ENCODE measurements at places on chromosomes 1 and 21.
A peak's percentile ranks its signal among the peaks of the same experiment; 100 is the strongest.

- DNase-seq = no peak
Observed at GRCh38 chr1:168293356-168293755, 12.7 kb downstream of the TBX19 start.

- no peak for DNase-seq
Observed at GRCh38 chr1:225446595-225446960, 18.7 kb upstream of the LBR start.

DNA sequence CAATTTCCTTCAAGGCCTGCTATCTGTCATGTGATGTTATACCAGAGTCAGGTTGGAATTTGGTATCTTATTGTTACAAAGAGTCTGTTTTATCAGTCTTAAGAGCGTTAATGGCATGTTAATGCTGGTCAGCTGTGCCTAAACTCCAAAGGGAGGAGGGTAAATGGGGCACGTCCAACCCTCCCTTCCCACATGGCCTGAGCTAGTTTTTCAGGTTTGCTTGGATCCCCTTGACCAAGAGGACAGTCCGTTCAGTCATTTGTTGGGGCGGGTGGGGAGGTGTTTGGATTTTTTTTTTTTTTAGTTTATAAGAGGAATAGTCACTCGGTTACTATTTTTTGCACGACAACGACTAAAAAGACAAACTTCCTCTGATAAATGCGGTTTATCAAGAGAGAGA, 63.8 kb upstream of the LYST start:
- DNase-seq = no peak

DNA sequence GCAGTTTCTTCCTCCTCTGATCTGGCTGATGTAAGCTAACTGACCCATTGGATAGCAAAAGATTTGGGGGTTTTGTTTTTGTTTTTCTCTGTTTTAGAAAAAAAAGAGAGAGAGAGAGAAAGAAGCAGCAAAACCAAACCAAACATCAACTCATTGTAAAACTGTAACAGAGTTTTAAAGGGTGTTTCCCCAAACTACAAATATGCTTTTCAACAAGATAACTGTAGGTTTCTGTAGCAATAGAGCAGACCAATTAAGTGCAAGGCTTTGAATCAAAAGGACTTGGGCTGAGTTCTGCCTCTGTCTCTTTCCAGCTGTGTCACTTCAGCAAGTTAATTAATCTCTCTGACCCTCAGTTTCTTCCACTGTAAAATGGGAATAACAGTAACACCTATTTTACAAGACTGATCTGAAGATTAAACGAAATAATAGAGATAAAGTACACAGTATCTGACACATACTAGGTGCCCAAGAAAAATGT, 44.5 kb downstream of the RRAGC start:
- no peak for DNase-seq

GRCh38 chr1:156356262-156356874, 12.6 kb upstream of the RHBG start:
- DNase-seq = no peak

GRCh38 chr21:15006594-15007230, 58.1 kb downstream of the NRIP1 start:
- DNase-seq = no peak

GRCh38 chr21:16072221-16072620, 342.4 kb downstream of the USP25 start:
- DNase-seq = no peak

GRCh38 chr1:184640505-184640904, 114.2 kb downstream of the EDEM3 start:
- DNase-seq = no peak

DNA sequence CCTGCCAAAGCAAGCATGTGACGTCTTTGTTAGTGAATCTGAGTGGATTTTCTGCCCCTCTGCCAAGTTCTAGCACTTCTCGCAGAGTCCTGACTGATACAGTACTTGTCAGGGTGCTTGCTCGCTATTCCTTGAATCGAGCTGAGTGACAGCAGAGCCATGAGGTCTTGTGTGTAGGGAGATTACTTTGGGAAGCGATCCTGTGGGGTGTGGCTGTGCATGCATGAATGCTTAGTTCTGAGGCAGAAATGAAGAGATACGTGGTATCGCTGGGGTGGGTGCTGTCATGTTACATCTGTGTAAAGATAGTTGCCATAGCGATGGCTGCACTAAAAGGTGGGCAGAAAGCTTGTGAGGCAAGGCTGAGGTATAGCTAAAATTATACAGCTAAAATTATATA, 19.3 kb upstream of the DNAJC28 start:
- DNase-seq = no peak

DNA sequence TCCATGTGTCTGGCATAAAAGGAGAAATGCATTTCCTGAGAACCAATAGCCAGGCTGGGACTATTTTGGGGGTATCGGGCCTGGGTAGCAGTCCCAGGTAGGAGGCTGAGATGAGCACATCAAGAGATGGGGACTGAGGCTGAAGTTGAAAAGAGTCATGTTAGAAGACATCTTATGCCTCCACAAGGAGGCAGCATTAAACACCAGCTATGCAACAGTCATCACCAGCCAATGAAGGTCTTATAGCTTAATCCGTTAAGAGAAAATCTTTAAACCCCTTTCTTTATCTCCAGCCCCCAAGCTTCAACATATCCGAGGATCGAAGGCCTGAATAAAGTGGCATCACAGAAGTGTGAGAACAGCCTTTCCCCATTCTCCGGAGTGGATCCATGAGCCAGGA, 640.7 kb upstream of the PTBP2 start:
- no peak for DNase-seq

- DNase-seq = peak; percentile 77
Observed at GRCh38 chr1:44808938-44809917, 905 bp downstream of the BTBD19 start.

GRCh38 chr1:63797056-63797726, 23.4 kb downstream of the ROR1 start:
- DNase-seq = no peak

DNA sequence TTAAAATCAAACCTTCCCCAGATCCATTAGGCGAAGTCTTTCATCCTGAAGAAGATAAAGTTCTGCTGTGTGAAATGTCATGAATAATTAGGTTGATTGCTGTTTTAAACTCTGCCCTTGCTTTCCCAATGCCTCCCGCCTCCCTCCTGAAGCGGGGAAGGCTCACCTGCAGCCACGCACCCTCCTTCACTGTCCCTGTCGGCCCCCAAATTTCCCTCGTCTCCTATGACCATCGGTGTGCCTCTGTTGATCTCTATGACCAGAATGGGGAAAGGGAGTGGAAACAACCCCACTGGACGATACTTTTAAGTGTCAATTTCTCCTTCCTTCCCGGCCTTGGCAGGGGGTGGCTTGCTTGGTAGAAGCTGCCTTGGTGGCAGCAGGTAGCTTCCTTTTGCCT, 35.1 kb downstream of the LHX4 start:
- no peak for DNase-seq

DNA sequence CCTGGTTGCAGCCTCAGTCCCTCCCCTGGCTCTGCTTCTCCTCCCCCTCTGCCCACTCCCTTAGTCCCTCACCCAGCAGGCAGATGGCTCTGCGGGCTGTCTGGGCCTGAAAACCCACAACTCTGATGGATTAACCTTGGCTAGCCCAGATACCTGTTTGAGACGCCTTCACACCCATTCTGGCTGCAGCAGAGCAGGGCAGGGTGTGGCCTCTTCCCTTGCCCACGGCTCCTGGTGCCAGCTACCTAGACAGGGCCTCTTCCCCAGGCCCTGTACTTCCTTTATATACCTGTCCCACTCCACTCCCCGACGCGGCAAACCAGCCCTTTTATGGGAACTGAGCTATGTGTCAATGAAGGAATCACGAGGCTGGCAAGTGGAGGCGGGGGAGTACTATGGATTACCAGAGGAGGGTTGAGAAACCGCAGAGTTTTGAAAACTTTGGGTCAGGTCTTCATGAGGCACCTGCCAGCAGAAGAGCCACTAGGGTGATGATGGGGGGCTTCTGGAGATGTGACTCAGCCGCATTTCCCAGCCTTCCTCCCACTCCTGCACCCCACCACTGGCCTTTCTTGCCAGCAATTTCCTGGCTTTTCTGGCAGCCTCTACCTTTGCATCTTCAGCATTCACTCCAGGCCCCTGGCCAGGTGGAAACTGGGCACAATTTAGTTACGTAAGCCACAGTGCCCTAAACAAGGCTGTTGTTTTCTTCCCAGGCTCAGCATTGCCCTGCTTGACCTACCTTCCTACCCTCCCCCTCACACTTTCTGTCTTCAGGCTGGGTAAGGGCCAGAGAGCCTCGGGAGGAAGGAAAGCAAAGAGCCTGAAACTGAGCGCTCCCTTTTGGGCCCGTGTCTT, at the start of gene CHI3L1:
Gene CHI3L1, minus strand, starts transcription at position 259 of the 858 bp plus-strand sequence. Its CDS starts 81 bp downstream, at position 178.
- no peak for DNase-seq

DNA sequence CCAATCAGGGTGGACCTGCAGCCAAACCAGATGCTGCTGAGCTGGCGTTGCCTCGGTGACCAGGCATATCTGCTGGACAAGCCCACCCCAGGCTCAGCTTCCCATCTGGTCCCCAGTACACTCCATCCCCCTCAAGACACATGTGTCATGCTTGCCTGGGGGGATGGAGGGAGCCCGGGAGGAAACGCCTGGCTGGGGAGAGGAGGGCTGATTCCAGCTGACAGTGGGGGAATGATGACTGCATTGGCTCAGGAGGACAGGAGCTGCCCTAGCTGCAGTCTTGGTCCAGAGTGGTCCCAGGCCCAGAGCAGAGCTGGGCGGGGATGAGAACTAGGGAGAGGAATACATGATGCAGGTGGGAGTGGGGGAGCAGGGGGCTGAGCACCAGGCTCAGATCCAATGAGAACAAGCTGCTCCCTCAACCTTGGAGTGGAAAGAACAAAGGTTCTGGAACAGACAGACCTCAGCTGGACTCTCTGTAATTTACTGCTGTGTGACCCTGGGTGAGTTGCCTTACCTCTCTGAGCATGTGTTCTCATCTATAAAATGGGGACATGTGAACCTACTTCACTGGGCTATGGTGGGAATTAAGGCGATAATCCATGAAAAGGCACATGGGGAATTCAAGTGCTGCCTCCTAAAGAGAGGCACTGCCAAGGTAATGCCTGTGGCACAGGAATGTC, 23.1 kb upstream of the ECE1 start:
- no peak for DNase-seq

GRCh38 chr21:41438425-41439113, 12.5 kb downstream of the MX1 start:
- no peak for DNase-seq

DNA sequence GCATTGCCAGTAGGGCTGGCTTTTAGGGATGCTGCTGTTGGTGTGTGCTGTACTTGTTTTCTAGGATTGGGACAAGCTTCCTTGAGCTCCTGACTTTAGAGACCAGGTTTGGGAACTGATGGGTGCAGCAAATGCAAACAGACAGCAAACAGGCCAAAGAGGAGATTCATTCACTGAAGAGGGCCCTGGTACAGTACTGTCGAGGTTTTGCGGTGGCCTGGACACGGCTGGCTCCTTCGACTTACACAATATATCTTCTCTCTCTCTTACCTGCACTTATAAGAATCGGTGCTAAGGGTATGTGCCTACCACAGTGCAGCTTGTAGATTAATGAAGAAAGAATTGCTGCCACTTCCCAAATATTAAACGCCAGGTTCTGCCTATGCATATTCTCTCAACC, 44.6 kb downstream of the ATP1A1 start:
- DNase-seq = no peak

DNA sequence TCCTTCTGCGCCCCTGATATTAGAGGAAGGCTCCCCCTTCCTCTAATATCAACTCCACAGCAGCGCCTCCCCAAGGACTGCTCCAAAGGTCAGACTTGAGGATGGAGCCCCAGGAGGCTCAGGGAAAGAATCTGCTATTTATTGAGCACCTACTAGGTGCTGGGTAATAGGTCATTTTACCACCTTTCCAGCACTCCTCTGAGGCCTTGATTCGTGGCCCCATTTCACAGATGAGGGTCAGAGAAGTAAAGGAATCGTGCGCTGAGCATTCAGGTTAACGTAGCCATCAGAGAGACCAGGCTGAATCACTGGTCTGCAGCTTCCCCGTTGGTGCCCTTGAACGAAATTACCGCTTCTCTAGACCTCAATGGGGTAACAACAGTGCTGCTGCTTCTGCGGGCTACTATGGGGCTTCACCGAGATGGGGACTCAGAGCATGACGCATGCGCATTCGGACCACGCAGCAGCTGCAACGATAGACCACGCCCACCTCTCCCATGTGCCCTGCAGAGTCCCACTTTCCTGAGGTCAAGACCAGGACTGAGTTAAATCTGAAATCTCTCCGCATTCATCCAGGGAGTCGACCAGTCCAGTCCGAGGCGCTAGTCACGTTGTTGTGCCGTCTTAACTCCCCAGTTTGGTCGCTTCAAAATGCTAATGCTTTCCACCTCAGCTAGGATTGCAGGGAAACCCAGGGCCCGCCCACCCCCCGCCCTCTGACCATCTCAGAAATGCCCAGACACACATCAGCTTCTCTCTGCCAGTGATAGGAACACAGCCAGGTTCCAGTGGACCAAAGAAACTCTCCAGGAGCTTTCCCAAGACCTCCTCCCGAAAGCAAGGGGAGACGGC, 12.9 kb downstream of the CAMK2N1 start:
- no peak for DNase-seq

DNA sequence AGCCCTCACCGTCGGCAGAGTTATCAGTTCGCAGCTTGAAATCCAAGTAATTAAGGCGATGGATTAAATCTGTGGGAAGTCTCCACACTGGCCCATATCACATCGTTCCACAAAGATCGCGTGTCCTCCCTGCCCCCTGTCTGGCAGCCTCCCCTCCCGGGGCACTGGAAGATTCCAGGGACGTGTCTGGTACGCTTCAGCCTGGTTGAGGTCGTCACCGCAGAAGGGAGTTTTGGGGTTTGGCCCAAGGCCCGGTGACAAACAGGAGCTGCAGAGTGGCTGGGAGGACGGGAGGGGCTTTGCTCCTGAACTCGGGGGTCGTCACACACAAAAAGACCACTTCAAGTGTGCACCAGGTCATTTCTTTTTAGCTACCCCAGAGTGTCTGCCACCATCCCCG, 51.1 kb downstream of the PRDM16 start:
- no peak for DNase-seq

- no peak for DNase-seq
Observed at GRCh38 chr1:28417441-28417922, 47.9 kb downstream of the PHACTR4 start.

DNA sequence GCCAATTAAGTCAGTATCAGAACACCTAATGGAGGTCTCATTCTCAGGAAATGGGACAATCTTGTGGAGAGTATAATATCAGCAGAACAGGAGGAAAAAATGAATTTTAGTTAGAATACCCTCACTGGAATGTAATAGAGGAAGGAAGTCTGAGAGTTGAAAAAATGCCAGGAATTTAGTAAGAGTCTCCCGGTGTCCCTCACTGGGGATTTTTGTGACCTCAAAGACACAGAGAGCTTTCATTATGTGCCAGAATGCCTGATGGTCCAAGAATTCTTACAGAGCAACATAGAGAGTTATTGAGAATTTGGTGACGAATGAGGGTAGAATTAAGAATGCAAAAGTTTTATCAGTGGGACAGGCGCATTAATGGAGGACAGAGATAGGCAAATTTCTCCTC, 443.5 kb upstream of the B3GALT2 start:
- no peak for DNase-seq

GRCh38 chr1:45753248-45754037, 3.0 kb upstream of the IPP start:
- DNase-seq = no peak

DNA sequence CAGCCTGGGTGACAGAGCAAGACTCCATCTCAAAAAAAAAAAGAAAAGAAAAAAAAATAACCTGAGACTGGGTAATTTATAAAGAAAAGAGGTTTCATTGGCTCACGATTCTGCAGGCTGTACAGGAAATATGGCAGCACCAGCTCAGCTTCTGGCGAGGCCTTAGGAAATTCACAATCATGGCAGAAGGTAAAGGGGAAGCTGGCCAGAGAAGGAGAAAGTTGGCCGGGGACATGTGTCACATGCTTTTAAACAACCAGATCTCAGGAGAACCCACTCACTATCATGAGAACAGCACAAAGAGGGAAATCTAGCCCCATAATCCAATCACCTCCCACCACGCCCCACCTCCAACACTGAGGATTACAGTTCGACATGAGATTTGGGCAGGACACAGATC, 125.3 kb downstream of the DISP1 start:
- DNase-seq = no peak

Data from stimulated activated CD4-positive, alpha-beta T cell treated with anti-CD3 and anti-CD28 coated beads, Interleukin-2, amount 100 ng/mL, for 48 hours (primary cell).